A549 treated with ZK216348 at 1 μM for 4 hours (cell line): ENCODE measurements at places on chromosomes 13 and 19. TPM values are rescaled to one million over a fixed set of nuclear protein-coding genes. Genes with fewer than 3 reads are reported as not detected.

The MAST3 gene
- 1.9 to 2.6 TPM (median 2.3 TPM) in 5 replicates for total RNA-seq

The METTL21C gene
- not detected in 5 replicates for total RNA-seq

The PTH2 gene
- total RNA-seq: not detected in 5 replicates

The APLP1 gene
- total RNA-seq: 72.6 to 97.1 TPM (median 93.4 TPM) in 5 replicates

The C19orf38 gene
- total RNA-seq: not detected in 5 replicates

The NLRP7 gene
- total RNA-seq: 0.08 TPM in 1 of 5 replicates, not detected in the others

The UBE2L5 gene
- total RNA-seq: not detected in 5 replicates

The ITGBL1 gene
- total RNA-seq: 1.2 to 2.0 TPM (median 1.6 TPM) in 5 replicates

The ZNF439 gene
- total RNA-seq: not detected in 5 replicates

The KCNJ14 gene
- 0.84 to 2.1 TPM (median 1.2 TPM) in 5 replicates for total RNA-seq
